ENCODE measurements at places on chromosomes 12 and 14.

DNA sequence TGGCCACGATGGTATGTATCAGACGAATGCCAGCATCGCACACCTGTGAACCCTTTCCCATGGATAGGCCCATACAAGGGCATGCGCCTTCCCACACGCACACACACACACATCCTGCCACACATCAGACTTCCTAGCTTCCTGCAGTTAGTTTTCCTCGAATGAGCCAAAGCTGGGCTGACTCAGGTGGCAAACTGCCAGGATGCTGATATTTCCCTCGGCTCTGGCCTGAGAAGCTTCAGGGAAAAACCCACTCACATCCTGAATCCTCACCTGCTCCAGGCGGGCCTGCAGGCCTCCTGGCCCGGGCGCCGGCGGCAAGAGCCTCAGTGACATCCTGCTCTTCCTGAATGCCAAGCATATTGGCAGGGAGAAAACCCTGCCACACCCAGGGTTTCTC lies 22.4 kb downstream of the CALM1 start:
- DNase-seq: no peak

- no peak for DNase-seq
Observed at GRCh38 chr14:91381801-91382670, 35.6 kb downstream of the CCDC88C start.

DNA sequence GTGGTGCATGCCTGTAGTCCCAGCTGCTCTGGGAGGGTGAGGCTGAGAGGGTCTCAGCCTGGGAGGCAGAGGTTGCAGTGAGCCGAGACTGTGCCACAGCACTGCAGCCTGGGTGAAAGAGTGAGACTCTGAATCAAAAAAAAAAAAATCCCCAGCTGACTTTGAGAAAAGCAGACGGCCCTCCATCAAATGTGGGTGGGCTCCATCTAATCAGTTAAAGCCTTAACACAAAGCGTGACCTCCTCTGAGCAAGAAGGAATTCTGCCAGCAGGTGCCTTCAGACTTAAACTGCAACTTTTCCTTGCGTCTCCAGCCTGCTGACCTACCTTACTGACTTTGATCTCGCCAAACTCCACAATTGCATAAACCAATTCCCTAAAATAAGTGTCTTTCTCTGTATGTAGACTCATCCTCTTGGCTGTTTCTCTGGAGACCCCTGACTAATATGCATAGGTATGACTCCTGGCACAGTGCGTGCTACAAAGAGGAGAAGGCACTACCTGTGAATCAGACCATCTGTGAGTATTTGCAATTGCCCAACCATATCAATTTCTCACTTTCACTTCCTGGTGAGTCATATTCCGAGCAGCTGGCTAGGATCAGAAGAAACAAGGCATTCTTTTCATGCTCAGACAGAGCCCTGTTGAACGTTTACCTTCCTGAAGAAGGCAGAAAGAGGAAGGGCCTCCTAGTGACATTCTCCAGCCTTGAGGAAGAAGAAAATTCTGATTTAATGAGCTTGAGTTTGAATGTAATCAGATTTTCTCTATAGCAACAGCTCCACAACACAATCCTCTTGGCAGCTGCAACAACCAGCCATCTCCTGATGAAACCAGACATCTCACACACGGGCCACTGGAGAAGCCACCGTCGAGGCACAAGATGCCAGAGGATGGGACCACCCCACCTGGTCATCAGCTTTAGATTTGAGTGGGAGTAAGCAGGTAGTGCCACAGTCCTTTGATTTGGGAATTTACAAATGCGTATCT lies 54.3 kb downstream of the CLMN start:
- peak; percentile 4 for DNase-seq

DNA sequence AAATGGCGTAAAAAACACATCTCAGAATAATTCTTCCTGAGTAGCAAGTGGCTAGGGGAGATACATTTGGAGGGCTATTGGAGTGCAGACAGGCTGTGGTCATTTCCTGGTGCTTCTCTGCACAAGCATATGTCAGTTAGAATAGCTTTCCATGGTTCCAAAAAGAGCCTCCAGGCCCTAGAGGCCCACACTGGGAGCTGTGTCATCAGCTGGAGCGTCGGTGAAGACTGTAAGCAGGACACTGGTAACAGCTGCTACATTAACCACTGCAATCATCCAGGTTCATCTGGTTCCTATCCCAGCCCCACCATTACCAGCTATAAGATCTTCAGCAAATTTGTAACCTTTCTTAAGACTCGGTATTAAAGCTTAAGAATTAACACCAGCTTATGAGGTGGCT lies 31.7 kb upstream of the APPL2 start:
- no peak for DNase-seq

GRCh38 chr12:109760031-109760929 lies 46.7 kb downstream of the FAM222A start:
- no peak for DNase-seq

- DNase-seq: peak; percentile 42
Observed at GRCh38 chr12:91785655-91786498, 359.8 kb downstream of the BTG1 start.

DNA sequence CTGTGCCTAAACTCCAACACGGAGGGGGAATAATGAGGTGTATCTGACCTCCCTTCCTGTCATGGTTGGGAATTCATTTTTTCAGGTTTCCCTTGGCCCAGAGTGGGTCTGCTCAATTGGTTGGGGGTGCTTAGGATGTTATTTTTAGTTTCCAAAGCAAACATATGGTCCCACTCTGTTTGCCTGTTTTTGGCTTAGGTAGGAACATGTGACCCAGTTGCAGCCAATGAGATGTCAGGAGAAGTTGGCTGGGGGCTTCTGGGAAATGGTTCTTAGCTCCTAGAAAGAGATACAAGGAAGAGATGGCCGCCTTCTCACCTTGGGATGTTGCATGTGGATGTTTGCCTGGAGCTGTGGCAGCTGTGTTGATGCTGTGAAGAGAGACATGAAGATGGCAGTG lies 147.9 kb upstream of the RFLNA start:
- no peak for DNase-seq

DNA sequence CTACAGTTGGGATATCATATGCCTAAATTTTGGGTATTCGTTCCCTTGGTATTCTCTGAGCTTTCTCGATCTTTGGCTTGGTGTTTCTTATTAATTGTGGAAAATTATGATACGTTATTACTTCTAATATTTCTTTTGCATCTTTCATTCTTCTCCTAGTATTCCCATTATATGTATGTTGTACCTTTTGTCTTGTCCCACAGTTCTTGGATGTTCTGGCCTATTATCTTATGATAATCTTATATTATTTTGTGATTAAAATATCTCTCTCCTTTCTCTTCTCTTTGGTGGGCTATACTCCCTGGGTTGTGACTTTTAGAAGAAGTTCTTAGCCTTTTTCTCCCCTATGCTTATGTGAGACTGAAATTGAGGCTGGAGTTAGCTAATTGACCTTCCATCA lies 25.2 kb downstream of the PTCSC3 start:
- DNase-seq: no peak
